ENCODE measurements at places on chromosomes 2 and 18.

GRCh38 chr18:61196750-61197149 lies 136.5 kb upstream of the CDH20 start:
- DNase-seq, result no peak

DNA sequence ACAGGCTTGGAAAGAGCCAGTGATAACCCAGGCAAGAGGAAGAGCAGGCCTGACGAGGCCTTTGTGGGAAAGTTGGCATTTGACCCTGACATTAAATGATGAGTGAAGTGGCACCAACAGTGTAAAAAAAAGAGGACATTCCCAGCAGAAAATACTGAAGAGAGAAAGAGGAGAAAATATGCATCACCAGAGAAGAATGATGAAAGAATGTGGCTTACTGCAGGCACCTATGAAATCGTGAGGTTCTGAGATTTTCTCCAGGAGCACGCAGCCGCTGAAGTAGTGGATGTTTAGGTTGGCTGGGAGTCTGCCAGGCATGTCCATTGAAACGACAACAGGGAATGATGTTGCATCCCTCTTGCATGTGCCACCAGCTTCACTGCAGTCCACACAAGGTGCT lies 13.8 kb downstream of the EHD3 start:
- no peak for DNase-seq

GRCh38 chr2:145849466-145849865 lies 1329.5 kb upstream of the ZEB2 start:
- DNase-seq, result no peak

DNA sequence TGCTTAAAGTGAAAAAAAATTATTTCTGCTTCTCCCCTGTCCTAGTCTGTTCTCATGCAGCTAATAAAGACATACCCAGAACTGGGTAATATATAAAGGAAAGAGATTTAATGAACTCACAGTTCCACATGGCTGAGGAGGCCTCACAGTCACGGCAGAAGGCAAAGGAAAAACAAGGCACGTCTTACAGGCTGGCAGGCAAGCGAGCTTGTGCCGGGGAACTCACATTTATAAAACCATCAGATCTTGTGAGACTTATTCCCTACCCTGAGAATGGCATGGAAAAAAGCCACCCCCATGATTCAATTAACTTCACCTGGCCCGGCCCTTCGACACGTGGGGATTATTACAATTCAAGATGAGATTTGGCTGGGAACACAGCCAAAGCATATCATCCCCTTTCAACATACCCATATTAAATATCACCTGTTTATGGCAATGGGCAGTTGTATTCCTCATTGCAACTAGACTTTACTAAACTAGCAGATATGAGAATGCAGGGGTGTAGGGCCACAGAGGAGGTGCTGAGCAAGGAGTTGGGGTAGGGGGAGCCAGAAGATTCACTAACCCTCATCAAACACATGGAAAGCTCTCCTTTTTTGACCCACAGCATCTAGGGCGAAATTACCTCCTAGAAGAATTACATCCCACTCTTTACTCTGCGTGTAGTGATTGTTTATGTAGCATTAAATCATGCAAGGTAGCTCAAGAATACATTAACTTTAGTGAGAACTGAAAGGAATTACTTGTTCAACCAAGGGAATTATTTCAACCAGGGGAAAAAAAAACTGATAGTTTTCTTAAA lies 183.3 kb upstream of the DOK6 start:
- no peak for DNase-seq

DNA sequence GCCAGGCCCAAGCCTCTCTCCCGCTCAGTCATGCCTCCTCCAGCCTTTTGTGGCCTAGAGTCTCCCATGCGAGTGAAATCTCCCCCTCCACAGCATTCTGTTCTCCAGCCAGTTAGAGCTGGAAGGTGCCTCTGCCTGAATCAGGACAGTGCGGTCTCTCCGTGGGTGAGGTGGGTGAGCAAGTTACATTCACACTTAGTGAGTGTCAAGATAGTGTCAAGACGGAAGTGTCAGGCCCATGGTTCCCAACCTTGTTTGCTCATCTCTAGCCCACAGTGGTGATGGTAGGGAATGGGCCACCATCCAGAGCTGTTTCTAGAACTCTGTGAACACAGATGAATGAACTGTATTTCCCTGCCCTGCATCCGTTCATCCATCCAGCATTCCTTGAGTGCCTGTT lies 59.5 kb downstream of the LPIN1 start:
- DNase-seq, result no peak

DNA sequence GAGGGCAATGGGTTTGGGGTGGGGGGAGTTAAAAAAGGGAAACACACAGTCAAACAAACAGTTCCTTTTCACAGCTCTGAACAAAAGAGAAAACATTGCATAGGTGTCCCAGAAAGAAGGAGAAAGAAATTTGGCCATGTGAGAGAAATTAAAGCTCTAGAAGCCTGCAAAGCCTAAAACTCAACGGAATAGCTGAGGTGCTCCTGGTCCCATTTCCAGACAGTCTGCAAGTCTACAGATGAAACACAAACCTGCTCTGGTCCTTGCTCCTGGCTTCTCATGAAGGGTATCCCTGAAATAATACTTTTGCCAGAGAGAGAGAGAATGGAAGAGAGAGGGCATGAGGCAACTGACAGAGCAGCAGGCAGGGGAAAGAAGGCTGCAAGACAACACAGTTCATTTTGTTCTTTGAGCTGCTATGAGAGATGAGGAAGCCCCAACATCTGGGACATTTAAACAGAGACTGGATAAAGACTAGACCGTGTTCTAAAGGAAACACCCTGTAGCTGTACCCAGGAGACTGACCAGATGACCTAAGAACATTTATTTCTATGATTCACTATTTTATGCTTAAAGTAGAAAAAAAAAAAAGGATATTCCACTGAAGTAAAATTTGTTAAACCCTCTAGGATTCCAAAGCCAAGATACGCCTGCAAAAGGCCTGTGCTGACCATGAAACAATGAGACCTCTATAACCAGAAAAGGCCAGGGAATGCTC lies 57.3 kb upstream of the CYP26B1 start:
- no peak for DNase-seq

DNA sequence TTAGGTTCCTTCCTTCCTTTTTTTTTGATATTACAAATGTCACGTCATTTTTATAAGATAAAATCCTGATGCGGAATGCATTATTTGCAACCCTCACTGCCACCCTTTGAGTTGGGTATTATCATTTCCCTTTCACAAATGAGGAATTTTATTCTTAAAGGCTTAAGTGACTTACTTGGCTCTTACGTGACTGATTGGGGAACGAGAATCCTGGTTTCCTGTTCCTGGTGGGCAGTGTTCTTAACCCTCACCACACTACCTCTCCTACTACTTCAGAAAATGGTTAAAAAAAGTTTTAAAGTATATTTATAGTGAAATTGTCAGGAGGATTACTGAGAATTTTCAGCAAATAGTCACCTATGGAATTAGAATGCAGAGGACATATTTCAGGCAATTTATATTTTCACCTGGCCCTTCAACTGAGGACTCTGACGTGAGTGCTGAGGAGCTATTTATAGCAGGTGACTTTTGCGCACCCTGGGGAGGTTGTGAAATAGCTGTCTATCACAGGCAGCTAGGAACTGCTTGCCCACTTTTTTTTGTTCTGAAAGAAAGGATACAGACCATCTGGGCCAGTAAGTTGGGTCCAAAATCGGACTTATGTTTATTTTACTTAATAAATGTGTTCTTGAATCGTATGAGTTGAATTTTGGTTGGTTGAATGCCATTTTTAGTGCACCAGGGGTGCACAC lies 18.7 kb upstream of the RASGRP3 start:
- no peak for DNase-seq

DNA sequence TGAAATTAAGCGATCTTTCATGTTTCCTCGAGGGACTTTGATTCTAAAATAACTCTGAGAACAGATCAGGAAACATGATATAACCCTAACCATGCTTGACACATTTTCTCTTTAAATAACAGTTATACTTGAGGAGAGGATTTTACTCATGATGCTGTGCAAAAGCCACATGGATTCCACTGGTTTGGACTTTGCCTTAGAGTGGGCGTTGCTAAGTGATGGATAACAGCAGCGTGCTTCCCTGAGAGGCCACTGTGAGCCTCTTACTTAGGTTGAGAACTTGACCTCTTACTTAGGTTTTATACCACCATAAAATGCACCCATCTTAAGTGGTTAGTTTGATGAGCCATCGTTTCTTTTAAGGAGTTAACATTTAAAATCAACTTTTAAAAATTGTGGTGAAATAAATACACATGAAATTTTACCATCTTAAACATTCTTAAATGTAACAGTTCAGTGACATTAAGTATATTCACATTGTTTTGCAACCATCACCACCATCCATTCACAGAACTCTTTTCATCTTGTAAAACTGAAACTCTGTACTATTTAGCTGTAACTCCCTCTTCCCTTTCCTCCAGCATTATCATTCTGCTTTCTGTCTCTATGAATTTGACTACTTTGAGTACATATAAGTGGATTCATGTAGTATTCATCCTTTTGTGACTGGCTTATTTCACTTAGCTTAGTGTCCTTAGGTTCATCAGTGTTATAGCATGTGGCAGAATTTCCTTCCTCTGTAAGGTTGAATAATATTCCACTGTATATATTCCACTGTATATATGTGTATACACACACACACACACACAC lies 22.6 kb downstream of the ANXA4 start:
- no peak for DNase-seq

DNA sequence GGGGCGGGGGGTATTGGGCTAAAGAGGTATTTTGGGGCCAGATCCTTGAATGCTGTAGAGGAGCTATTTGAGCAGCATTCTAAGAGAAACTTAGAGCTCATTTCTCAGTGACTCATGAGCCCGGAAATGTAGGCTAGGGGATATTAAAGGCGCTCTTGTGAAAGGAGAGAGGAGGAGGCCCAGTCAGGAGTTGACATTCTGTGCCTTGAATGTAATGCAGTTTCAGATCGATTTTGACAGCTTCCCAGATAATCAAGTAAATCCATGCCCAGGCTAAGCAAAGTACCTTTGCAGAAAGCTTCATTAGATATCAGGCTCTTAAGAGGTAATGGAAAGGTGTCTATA lies 1.5 kb downstream of the CAB39 start:
- peak; percentile 23 for DNase-seq

GRCh38 chr18:3046216-3046808 lies 33.4 kb upstream of the LPIN2 start:
- no peak for DNase-seq

Measured in stimulated activated CD8-positive, alpha-beta memory T cell treated with anti-CD3 and anti-CD28 coated beads, Interleukin-12 subunit alpha, Interleukin-12 subunit beta, amount 100 ng/mL, for 1 hour (primary cell).